ENCODE measurements at places on chromosomes 4 and X.

DNA sequence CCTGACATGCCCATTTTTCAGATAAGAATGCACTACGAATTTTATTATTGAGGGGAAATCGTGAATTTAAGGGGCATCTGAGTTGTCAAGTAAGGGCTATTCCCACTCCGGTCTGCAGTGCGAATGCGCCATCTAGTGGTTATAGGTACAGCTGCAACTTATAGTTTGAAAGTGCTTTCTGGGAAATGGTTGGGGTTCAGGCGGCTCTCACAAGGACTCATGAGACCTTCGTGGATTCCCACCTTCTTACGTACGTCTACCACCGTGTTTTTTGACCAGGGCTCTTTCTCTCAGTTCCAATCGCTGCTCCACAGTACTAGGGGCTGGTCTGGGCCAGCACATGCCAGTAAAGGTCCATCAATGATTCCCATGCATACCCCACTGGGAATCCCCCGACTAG lies 12.3 kb downstream of the MSL3 start:
- DNase-seq, result peak; percentile 36

DNA sequence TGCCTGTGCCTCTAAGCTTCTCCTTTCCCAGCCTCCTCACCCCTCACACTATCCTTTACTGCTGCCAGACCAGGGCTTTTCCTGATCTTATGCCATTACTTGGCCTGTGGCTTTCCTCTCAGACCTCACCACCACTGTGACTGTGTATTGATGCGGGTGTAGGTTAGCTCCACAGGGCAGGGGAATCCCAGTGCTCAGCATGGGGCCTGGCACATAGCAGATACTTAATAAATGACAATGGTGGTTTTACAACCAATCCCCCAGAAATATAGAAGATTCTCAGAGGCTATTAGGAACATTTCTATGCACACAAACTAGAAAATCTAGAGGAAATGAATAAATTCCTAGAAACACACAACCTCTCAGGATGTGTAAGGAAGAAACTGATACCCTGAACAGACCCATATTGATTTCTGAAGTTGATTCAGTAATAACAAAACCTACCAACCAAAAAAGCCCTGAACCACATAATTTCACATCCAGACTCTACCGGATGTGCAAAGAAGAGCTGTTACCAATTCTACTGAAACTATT lies 129.6 kb upstream of the QRFPR start:
- no peak for DNase-seq

DNA sequence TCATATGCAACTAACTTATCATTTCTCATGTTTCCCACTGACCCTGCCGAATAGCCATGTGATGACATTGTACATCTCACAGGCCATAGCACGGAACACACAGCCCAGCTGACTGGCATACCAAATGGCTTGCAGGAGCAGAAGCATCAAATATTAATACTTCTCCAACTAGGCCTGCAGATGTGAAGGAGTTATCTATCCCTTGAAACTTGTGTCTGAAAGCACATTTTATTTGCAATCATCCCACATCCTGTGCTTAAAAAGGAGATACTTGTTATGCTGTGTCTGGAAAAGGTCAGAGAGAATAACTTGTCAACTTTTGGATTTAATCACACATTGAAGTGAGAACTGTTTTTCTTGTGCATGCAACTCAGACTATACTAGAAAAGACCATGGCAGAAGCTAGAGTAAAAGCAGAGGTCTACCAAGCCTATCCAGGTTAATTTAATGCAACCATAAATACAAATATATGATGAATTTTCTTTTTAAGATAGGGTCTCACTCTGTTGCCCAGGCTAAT lies 100.4 kb downstream of the IRF2 start:
- DNase-seq, result no peak

DNA sequence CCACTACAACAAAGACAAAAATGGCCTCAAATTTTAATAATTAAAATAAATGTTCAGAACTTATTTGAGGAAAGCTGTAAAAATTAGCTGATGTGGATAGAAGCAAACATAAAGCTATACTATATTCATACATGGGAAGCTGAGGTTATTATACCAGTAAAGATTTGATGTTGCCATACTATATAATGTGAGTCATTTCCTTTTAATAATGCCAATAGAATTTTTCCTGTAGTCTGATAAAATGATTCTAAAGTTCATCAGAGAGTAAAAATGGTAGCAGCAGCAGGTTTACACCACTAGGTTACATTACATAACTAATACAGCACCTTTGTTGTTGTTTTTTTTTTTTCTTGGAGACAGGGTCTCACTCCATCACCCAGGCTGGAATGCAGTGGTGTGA lies 45.5 kb upstream of the CYP2U1 start:
- no peak for DNase-seq

- DNase-seq, result no peak
Observed at GRCh38 chr4:55635282-55635681, 816 bp downstream of the NMU start.

DNA sequence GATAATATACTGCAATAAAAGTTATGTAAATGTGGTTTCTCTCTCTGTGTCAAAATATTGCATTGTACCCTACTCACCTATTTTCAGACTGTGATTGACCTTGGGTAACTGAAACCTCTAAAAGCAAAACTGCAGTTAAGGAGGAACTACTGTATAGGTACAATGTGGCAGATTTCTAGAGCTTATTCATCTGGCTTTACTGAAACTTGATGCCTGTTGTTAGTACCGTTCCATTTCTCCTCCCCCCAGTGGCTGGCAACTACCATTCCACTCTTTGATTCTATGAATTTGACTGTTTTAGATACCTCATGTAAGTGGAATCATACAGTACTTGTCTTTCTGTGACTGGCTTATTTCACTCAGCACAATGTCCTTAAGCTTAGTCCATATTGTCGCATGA lies 61.9 kb downstream of the HOPX start:
- DNase-seq, result no peak

DNA sequence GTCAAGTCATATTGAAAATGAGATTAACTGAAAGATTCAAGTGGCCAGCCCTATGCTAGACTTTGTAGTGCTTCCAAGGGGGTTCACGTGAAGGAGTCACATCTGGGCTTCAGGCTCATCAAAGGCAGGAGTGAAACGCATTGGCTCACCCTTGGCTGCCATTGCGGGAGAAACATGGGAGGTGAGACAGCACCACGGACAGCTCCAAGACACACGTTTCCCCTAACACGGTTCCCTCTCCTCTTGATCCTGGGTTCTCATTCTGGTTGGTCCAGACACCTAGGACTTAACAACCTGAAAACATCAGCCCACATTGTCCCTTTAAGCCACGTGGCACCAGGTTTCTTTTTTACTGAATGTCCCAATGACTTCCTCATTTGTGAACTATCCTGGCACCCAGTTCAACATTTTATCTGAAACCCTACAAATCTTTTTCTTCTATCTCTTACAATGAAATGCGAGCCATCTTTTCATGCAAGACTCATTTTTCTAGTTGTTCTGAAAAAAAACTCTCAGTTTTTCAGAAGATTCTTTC lies 279.0 kb upstream of the VCX3A start:
- no peak for DNase-seq

- no peak for DNase-seq
Observed at GRCh38 chrX:134324359-134324758, 87.4 kb downstream of the CCDC160 start.

DNA sequence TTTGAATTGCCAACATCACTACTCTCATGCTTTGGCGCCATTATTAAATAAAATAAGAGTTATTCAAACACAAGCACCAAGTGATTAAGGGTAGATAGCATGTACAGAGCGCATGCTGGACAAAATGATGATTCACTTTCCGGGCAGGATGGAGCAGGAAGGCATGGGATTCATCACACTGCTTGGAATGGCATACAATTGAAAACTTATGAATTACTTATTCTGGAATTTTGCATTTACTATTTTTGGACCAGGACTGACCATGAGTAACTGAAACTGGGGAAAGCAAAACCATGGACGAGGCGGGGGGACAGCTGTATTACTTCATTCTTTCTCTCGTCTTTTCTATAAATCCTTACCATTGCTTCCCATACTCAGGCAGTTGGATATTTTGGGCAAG lies 28.5 kb upstream of the FGF5 start:
- no peak for DNase-seq

- DNase-seq, result peak; percentile 53
Observed at GRCh38 chrX:13647709-13648212, 5.2 kb upstream of the TCEANC start.

- DNase-seq, result no peak
Observed at GRCh38 chrX:47566841-47567240, 5.8 kb downstream of the ARAF start.

DNA sequence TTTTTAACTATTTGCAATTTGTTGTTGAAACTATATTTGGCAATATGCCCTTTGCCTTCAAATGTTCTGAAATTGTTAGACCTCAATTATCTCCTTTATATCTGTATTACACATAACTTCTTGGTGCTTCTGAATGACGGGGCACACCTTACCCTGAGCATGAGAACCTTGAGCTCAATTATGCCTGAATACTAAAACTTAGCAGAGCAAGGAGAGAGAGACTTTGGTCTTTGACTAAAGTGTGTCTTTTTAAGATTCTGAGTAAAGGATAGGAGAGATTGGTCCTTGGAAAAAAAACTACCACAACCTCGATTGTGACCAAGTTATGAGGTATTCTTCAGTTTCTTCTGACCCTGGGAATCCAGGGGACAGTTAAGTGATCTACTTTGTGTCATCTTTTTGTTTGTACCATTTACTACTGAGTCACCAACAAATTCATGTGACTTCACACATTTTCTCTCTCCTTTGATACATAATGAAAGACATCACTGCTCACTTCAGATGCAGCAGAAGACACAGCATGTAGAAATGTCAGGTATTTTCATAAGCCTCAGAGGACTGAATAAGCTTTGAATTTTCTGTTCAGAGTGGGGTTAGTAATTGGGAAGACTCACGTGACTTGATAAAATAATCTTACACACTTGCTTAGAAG lies 51.4 kb downstream of the PTTG2 start:
- DNase-seq, result no peak

DNA sequence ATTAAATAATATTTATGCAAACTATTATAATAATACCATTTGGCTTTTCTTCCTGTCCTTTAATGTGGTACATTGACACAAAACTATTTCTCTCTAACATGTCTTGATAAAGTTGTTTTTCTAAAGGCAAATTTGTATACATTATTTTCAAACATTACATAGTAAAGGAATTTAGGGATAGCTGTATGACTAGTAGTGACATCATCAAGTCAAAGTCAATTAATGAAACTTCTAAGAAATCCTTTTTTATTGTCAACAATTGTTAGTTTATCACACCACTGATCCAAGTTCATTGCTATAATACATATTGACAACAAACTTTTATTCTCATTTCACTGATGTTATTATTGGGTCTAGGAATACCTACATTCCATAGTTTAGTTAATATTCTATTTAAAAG lies 68.4 kb downstream of the TBCK start:
- no peak for DNase-seq

DNA sequence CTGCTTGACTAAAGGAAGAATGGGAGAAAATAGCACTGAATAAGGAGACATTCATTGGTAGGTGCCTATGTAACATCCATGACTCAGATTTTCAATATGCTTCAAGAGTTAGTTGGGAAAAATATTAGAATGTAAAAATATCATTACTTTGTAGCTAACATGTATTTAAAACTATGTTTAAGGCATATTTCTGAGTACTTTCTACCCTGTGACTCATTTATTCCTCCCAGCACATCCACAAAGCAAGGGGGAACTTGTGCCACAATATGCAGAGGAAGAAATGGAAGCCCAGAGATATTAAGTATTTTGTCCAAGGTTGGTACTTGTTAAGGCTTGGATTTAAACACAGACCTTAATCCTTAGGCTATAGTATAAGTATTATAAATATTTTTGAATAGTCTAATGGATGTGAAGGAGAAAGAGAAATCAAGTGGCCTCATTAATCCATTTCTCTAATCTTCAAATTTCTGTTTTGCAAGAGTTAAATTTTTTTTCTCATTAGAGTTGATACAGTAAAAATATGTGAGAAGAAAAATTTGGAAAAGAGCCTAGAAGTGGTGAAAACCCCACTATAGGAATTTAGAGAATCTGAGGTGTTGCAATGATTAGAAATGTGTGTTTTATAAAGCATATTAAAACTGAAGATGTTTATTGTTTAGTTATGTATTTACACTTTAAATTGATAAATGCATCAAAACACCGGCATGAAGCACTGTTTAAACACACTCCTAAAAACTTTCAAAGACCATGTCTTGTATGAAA lies 149.3 kb upstream of the GYPA start:
- no peak for DNase-seq

DNA sequence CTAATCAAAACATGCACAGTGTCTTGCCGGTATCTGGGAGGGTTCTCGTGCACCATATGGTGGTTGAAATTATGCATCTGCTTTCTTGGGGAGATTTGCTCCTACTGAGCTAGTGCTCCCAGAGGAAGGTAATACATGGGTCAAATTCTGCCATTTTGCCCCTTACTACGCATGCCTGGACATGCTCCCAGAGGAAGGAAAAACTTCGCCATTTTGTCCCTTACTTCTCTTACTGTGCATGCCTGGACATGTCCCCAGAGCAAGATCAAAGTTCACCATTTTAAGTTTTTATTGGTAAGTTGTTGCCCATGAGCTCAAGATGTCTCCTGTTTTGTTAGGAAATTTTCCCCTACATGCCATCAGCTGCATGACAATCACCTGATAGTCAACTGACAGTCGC lies 252.1 kb upstream of the KLHL4 start:
- DNase-seq, result no peak

DNA sequence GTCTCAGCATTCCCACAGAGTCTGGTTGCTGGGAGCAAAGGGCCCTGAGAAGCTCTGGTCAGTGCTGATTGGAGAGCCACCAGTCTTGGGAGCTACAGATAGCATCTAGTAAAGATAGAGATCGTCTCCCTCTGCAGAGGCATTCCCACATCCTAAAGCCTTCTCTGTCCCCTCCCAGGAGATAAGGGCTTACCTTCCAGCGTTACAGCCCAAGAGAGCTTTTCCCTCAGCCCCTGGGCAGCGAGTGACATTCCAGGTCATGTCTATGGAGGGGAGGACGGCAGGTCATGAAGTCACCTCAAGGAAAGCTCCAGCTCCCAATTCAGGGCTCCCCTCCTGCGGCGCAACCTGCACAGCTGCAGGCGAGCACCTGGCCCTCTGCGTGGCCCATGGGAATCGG lies 29.9 kb downstream of the CLDN34 start:
- DNase-seq, result no peak

GRCh38 chr4:13548059-13548983 lies 4.0 kb upstream of the NKX3-2 start:
- no peak for DNase-seq

GRCh38 chr4:110287130-110287529 lies 88.7 kb upstream of the ELOVL6 start:
- DNase-seq, result no peak

GRCh38 chr4:16337936-16338335 lies 111.7 kb upstream of the TAPT1 start:
- DNase-seq, result no peak

DNA sequence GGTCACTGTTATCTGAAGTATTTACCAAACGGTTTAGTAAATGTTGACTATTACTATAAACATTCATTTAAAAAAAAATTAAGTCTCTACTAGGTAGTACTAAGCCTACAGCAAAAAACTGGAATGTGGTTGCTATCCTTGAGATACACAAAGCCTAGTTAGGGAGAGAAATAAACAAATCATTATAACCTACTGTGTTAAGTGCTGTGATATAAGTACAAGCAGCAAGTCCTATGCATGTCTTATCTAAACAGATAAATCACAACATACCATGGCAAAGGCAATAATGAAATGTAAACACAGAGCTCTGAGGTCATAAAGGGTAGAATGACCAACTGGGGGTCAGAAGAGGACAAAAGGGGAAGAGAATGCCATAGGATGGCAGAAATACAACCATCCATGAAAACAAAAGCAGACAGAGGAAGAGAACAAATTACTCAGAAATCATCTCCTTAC lies 92.2 kb downstream of the RNF150 start:
- no peak for DNase-seq
